Activated CD4-positive, CD25-positive, alpha-beta regulatory T cell treated with anti-CD3 and anti-CD28 coated beads, Interleukin-2, amount 50 U/mL, for 24 hours (primary cell): ENCODE measurements at places on chromosomes 3 and 15.

- ATAC-seq, result peak; percentile 42
Measured at GRCh38 chr3:170634663-170635384, 48.9 kb upstream of the SLC7A14 start.

DNA sequence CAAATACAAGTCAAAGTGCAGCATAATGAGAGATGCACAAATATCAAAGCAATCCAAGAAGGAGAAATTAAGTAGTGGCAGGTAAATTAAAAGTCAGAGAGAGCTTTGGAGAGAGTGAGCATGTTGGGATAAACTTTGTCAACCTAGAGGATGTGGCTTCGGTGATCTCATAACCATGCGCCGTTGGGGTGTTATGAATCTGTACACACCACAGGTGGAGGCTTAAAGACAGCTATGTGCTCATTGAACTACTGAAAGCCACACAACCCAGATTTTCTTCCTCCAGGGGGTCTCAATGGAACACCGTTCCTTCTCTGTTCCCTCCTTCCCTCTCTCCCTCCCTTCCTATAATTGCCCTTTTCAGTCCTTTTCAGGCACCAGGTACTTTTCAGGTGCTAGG lies 52.0 kb downstream of the SUCNR1 start:
- peak; percentile 49 for ATAC-seq

- ATAC-seq, result peak; percentile 82
Measured at GRCh38 chr3:152356870-152357276, 88.1 kb downstream of the MBNL1 start.

GRCh38 chr3:13053893-13054292 lies 19.3 kb downstream of the IQSEC1 start:
- no peak for ATAC-seq

DNA sequence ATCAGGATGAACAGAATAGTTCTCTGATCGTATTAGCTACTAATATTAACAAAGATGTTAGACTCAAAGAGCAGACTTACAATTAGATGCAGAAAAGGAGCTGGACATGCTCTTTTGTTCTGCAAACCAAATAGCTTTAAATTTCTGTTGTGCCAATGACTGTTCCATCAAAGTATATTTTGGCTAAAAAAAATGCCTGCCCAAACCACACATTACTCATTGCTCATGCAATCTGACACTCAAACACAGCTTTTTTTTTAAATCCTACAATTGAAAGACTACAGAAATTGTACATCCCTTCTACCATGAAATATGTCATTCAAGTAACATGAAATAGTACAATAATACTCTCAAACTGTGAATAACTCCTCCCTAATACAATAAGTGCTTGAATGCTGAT lies 48.6 kb downstream of the SHOX2 start:
- ATAC-seq, result no peak

- no peak for ATAC-seq
Measured at GRCh38 chr3:110808630-110809029, 263.0 kb upstream of the NECTIN3 start.

DNA sequence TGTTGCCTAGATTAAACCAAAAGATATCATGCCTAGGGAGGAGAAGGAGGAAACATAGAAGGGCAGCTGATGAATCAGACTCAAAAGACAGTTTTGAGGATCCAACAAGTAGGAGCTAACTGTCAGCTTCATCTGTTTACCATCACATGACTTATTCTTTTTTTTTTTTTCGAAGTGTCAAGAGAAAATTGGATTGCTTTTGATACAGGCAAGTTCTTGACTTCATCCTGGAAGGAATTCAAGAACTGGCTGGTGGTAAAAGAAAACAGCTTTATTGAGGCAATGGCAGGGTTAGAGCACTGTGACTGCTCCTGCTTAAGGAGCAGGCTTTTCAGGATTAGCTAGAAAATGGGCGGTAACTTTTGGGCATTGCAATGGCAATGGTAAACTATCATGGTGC lies 227.5 kb upstream of the KCNMB2 start:
- no peak for ATAC-seq

DNA sequence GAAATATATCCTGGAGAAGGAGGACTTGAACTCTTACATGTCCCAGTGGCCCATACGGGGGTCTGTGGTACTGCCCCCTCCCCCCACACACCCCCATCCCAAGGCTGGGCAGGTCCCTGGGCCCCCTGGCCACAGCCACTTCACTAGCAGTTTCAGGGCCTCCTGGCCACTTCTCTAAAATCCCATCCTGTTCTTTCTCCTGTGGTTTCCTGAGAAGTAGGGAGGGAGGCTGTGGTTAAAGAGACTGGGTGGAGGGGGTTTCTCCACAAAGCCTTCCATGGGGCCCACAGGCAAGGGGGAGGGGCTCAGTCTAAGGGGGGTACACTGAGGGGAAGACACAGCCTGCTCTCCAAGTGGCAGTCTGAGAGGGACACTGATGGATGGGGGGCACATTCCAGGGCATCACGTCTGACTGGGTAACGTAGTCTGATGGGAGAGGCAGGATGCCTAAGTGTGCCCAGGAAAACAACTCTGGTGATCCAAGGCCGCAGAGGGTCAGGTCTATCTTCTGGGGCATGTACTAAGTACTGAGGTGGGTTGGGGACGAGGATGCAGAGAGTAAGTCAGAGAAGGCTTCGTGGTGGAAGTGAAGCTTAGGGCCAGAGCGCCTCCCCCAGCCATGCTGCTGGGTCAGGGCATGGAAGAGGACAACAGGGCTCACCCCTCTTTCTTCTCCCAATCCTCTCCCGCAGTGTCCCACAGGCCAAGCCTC lies 48.0 kb upstream of the C15orf39 start:
- ATAC-seq, result no peak

DNA sequence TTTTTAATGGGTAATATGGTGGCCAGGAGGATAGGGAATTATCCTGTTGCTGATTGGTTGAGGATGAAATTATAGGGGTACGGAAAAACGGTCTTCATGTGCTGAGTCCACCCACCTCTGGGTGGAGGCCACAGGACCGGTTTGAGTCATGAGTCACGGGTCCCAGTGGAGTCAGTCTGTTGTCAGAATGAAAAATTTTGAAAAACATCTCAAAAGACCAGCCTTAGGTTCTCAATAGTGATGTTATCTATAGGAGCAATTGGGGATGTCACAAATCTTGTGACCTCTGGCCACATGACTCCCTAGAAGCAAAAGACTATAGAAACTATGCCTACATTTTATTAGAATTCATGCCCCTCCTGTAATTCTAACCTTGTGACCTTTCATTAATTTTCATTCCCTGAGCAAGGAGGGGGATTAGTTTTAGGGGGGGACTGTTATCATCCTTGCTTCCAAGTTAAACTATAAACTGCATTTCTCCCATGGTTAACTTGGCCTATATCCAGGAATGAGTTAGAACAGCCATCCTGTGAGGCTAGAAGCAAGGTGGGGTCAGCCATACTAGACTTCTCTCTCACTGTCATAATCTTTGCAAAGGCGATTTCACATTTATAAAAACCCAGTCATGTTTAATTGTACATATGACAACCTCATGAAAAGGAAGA lies 101.2 kb downstream of the TCF12 start:
- ATAC-seq, result peak; percentile 13

GRCh38 chr3:135451037-135451785 lies 514.3 kb upstream of the PPP2R3A start:
- ATAC-seq, result no peak

- ATAC-seq, result no peak
Measured at GRCh38 chr3:84318273-84318809, 640.4 kb upstream of the CADM2 start.

DNA sequence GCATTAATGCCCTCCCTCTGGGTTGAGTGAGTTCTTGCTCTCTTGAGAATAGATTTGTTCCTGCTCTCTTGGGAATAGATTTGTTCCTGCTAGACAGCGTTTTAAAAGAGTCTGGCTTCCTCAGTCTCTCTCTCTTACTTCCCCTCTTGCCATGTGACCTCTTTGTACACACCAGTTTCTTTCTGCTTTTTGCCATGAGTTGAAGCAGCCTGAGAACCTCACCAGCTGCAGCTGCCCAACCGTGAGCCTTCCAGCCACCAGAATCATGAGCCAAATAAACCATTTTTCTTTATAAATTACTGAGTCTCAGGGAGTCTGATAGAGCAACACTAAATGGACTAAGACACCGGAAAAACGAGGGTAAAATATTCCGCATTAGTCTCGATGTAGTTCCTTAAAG lies 253.6 kb downstream of the CNTN6 start:
- ATAC-seq, result no peak

- no peak for ATAC-seq
Measured at GRCh38 chr3:117079997-117080396, 370.4 kb downstream of the TUSC7 start.

- no peak for ATAC-seq
Measured at GRCh38 chr3:70085613-70086012, 86.1 kb downstream of the SAMMSON start.

DNA sequence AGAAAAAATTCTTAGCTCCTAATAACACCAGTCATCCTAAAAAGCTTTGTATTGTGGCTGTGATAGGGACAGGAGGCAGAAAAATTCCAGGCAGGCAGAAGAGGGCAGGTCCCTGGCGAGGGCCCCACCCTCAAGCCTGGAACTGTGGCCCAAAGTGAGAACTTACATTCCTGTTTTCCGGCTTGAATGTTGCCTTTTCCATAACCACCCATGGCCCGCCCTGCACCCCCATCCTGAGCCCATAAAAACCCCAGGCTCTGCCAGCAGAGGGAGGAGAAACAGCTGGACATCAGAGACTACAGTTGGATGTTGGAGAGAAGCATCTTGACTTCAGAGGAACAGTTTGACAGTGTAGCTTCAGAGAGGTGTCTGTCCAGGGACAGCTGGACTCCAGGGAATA lies 37.3 kb downstream of the SLCO2A1 start:
- no peak for ATAC-seq

DNA sequence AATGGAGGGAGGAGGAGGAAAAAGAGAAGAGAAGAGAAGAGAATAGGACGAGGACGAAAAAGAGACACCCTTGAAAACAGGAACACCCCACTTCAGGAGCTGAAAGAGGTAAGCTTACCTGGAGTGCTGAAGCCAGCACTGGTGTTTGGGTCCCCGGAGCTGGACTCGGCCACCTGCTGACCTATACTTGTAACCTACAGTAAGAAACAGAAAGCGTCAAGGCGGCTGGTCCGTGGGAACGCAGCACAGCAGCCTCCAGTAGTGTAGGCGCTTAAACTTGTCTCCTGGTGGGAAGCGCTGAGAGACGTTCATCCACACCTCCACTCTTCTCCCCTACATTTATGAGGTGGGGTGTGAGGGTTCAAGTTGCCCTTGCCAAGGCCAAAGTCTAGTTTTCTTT lies 141.0 kb downstream of the NSMCE3 start:
- no peak for ATAC-seq

- no peak for ATAC-seq
Measured at GRCh38 chr3:11084098-11084497, 70.2 kb upstream of the HRH1 start.

GRCh38 chr3:175307642-175308041 lies 448.5 kb downstream of the NAALADL2 start:
- ATAC-seq, result no peak

GRCh38 chr15:57559875-57560274 lies 31.8 kb upstream of the MYZAP start:
- ATAC-seq, result peak; percentile 23

- no peak for ATAC-seq
Measured at GRCh38 chr15:31270767-31271166, 55.9 kb upstream of the KLF13 start.

DNA sequence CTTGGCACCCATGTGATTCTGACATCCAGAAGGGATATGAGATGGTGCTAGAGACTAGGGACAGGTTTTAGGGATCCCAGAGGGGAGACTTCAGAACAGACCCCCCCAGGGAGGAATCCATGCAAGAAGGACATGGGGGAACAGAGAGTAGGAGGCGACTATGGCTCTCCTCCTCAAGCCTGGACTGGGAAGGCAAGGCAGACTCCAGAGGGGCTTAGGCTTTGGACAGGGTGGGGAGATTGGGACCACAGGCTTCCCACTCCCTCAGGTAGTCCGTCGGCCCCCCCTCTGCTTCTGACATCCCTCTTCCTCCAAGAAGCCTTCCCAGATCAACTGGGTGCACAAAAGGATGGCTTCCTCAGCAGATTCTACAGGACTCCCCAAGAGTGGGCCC lies 3.0 kb upstream of the VIPR1 start:
- no peak for ATAC-seq

DNA sequence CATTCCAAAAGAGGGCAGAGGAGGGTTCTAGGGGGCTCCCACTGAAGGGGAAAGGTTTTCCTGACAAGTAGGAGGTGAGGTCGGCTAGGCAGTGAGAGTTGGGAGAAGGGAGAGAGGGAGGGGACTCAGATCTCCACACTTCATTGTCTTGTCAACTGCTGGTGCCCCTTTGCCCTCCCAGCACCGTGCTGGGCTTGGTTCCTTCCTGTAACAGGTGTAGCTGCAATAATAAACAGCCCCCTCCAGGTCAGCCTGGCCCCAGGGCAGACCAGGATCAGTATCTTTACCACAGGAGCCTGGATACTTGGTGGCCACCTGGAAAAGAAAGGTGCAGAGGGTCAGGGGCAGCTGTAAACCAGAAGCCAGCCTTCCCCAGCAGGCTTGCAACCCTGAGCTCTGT lies 2.9 kb upstream of the KCTD6 start:
- ATAC-seq, result no peak

DNA sequence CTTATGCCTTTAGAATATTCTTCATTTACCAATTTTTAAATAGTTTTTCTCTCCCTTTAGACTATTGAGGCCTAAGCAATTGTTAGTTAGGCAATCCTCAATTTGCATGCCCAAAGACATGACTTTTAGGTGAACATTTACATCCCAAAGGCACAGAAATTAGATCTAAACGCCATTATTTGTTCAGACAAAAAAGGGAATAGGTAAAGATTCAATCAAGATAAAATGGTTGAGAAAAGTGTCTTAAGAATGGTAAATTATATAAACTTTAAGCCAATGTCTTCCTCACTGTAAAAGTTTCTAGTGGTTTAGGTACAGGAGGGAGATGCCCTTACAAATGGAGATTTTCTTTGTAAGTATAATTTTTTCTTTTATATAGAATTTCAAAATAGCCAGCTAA lies 50.2 kb upstream of the MME start:
- no peak for ATAC-seq

- ATAC-seq, result peak; percentile 35
Measured at GRCh38 chr3:112143689-112144088, 10.6 kb upstream of the GCSAM start.

DNA sequence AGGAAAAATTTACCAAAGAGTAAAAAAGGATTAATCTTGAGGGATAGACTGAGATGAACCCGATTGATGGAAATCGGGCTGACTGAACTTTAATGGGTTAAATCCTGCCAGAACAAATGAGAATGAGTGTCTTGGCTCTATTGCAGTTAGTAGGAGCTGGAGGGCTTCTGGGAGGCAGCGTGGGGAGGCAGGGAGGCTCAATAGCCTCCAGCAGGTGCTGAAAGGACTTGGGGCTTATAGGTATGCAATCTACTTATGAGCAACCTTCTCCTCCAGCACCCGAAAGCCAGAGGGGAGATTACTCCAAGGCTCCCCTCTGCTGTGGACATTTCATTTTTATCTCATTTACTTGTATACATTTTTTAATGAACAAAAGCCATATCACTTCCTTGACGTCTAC lies 1.0 kb upstream of the CRYBG3 start:
- ATAC-seq, result no peak

GRCh38 chr15:77059786-77060361 lies 11.0 kb downstream of the TSPAN3 start:
- no peak for ATAC-seq
